ENCODE measurements at places on chromosomes 7 and 10. TPM values are rescaled to one million over a fixed set of nuclear protein-coding genes. Genes with fewer than 3 reads are reported as not detected.

GRCh38 chr10:78044699-78045098 is 11.0 kb downstream of the RPS24 start:
- H3K4me1 ChIP-seq: peaks cover 2% of the 10 kb centered on the region
- no peak overlapping the region for H3K27ac ChIP-seq
- no peaks in the 10 kb centered on the region for H3K27me3 ChIP-seq
- peaks cover 18% of the 10 kb centered on the region for H3K36me3 ChIP-seq
- H3K4me3 ChIP-seq: no peak overlapping the region

DNA sequence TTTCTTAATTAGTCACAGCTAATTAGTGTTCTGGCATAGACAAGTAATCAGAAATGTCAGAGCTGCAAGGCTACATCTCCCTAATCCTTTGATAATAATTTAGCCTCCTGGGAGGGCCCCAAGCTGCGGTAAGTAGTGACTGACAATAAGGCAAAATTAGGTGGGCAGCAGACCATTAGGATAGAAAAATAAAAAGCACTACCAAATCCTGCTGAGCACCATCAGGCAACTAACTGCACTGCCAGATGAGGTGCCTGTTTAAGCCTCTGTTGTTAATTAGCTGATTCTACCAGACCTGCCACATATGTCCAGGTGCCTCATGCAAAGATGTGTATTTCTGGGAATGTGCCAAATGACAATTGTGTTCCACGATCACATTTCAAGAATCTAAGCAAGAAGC is 32.5 kb upstream of the FEZF1 start:
- H3K36me3 ChIP-seq: no peaks in the 10 kb centered on the region
- no peak overlapping the region for H3K27ac ChIP-seq
- no peak for DNase-seq
- no peaks in the 10 kb centered on the region for H3K27me3 ChIP-seq
- no peak overlapping the region for H3K4me3 ChIP-seq

GRCh38 chr7:158133515-158134271 is 453.9 kb downstream of the PTPRN2 start:
- H3K4me3 ChIP-seq: no peak overlapping the region
- H3K36me3 ChIP-seq: no peaks in the 10 kb centered on the region
- no peaks in the 10 kb centered on the region for H3K4me1 ChIP-seq
- peak; percentile 48 for DNase-seq

DNA sequence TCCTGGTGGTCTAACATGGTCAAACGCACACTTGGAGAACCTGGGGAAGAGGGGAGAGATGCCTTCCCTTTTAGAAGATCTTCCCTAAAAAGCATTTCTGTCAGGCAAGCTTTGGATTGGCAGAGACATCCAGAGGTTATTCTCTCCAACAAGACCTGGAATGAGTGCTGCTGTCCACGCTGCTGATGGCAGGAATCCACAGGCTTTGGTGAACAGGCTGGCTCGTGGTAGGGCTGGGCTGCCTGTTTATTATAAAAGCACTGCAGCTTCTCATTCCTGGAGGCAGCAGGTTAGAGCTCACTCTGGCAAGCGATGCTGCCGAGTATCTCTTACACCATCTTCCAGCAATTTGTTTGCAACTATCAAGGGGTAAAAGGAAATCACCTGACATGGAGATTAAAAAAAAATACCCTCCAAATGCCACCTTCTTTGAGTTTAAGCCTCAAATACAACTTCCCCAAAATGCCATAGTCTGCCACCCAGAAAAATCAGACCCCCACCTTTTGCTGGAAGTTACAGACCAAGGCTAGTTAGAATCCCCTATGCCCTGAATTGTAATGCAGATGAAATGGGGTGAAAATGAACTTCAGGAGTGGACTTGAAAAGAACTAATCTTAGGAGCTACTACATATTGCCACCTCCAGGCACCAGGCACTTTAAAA is 152.1 kb upstream of the KMT2E start:
- no peak overlapping the region for H3K27ac ChIP-seq
- H3K4me1 ChIP-seq: no peaks in the 10 kb centered on the region
- peaks cover 2% of the 10 kb centered on the region for H3K36me3 ChIP-seq
- DNase-seq: no peak
- H3K27me3 ChIP-seq: no peaks in the 10 kb centered on the region

- H3K4me1 ChIP-seq: peaks cover 7% of the 10 kb centered on the region
- no peak overlapping the region for H3K27ac ChIP-seq
- no peak overlapping the region for H3K4me3 ChIP-seq
- H3K36me3 ChIP-seq: peaks cover 6% of the 10 kb centered on the region
Measured at GRCh38 chr7:131076711-131077181, 250.9 kb upstream of the MKLN1 start.

DNA sequence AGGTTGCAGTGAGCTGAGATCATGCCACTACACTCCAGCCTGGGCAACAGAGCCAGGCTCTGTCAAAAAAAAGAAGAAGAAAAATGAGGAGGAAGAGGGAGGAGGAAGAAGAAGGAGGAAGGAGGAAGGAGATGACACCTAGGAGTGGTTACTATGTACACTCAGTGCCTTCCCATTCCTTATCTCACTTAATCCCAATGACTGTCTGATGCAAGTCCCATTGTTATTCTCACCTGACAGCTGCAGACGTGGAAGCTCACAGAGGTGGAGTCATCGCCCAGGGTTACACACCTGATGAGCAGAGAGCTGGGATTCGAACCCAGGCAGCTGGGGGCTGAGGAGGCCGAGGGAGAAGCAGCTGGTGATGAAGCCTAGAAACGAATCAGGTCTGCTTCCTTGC is 258.8 kb downstream of the SNX10 start:
- no peaks in the 10 kb centered on the region for H3K27me3 ChIP-seq
- H3K27ac ChIP-seq: no peak overlapping the region
- no peak overlapping the region for H3K4me3 ChIP-seq
- H3K4me1 ChIP-seq: no peaks in the 10 kb centered on the region

The NFE2L3 gene
- 12.5 TPM for total RNA-seq

The EPDR1 gene
- total RNA-seq: 17.0 TPM

The CCDC172 gene
- not detected for total RNA-seq

- H3K36me3 ChIP-seq: no peaks in the 10 kb centered on the region
- H3K27me3 ChIP-seq: no peaks in the 10 kb centered on the region
Measured at GRCh38 chr10:10872764-10873163, 144.9 kb upstream of the CELF2 start.

GRCh38 chr7:2864204-2864985 is 20.3 kb upstream of the GNA12 start:
- no peak for DNase-seq
- H3K27me3 ChIP-seq: no peaks in the 10 kb centered on the region
- H3K36me3 ChIP-seq: no peaks in the 10 kb centered on the region
- H3K27ac ChIP-seq: peak overlapping the region; percentile 88
- H3K4me3 ChIP-seq: no peak overlapping the region

DNA sequence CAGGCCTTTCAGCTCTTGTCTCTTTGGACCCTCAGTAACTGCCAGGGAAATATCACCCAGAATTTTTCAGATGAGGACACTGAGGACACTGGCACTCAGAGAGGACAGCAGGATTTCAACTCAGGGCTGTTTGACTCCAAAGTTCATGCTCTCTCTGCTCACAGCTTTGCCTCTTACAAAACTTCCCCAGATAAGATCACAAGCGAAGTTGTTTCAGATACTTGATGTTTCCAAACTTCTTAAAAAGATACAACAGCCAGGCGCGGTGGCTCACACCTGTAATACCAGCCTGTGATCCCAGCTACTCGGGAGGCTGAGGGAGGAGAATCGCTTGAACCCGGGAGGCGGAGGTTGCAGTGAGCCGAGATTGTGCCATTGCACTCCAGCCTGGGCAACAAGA is 32.4 kb upstream of the ZRANB1 start:
- no peak for DNase-seq
- H3K27ac ChIP-seq: no peak overlapping the region
- no peaks in the 10 kb centered on the region for H3K36me3 ChIP-seq

All from kidney (tissue), 22 donors.